Fibroblast of lung (primary cell): ENCODE measurements at places on chromosomes 6 and 20.

GRCh38 chr6:20433929-20434328, 32.2 kb downstream of the E2F3 start:
- no peak for DNase-seq

DNA sequence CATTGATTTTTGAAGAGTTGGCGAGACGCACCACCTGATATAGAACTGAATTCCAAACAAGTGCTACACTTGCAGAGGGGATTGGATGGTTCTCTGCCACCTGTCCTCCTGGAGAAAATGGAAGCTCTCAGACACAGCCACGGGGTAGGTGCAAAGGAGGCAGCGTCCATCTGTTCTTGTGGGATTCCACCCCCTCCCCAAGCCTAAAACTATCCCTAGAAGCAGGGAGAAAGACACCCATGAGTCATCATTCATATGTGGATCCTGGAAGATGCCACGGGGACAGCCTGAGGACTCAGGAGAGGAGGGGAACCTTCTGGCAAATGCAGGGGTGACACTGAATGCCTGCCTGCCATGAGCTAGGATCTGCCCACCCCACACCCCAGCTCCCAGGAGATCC, 171.3 kb upstream of the CST7 start:
- DNase-seq = no peak

DNA sequence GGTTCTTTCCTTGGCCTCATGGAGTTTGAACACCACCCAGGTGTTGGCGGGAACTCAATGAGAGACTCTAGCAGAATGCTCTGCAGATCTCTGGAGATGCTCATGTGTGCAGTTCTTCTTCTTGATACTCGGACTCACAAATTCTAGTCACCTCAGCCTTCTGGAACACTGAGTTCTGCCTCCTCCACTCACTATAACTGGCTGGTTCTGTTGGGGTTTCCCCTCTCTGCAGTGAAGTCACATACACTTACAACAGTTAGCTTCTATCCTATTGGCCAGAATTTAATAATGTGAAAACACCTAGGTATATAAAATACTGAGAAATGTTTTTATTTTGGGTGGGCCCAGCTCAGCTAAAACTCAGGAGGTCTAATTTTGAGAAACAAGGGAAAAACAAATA, 109.6 kb upstream of the HIVEP1 start:
- DNase-seq = no peak

DNA sequence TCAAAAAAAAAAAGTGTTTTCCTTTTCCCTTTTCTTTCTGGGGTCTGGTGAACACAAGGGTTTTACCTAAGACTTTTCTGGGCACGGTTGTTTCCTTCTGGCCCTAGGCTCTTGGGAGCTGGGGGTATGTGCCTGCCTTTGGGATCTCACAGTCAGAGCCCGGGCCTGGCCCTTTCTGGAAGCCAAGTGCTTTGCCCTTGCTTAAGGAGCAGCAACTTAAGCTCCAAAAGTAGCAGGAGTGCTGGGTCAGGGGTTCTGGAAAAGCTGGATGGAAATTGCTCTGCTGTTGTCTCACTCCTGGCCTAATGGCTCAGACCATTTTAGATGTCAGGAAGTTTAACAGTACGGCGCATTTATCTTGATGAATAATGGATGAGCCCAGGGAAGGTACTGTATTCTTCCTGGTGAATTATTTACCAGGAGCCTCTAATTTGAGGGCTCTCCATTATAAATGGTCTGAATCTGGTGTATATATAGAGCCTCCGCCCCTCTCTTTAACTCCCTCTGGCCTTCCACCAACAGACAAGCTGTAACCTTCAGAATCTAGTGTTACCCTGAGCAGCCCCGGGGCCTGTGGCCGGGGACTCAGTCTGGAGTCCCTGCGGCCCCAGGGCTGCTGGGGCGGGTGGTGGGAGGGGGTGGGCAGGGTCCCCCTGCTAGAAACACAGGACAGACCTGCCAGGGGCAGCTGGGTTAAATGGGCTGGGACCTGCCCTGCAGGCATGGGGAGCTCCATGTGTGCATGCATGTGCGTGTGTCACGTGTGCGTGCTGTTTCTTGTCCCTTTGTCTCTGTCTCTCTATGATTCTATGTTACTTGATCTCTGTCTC, 37.5 kb downstream of the PTK7 start:
- peak; percentile 31 for DNase-seq

- DNase-seq = no peak
These were observed 40.4 kb downstream of the DLL1 start for GRCh38 chr6:170250455-170250854.

DNA sequence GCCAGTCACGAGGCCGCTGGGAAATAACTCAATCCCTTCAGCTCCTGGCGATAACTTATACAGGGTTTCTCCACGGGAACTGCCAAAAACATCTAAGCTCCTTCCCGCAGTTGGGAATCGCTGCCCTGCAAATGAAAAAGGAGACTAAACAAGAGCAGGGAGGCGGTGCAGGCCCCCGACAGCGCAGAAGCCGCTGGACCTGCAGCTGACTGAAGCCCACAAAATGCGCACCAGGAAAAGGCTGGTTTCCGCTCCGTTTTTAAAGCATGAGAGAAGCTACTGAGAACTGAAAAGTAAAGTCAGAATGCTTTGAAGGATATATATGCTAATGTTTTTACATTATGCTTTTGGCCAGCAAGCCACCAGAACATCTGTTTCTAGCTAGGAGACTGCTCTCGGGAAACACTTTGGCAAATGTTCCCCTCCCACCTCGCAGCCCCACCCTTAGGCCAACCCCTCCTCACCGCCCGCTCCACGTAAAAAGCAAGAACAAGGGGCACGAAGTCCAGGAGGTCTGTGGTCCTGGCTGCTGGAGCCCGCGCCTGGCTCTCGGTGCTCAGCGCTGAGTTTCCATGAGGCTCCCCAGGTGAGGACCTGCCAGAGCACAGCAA, 90.5 kb downstream of the SOD2 start:
- DNase-seq = peak; percentile 6

DNA sequence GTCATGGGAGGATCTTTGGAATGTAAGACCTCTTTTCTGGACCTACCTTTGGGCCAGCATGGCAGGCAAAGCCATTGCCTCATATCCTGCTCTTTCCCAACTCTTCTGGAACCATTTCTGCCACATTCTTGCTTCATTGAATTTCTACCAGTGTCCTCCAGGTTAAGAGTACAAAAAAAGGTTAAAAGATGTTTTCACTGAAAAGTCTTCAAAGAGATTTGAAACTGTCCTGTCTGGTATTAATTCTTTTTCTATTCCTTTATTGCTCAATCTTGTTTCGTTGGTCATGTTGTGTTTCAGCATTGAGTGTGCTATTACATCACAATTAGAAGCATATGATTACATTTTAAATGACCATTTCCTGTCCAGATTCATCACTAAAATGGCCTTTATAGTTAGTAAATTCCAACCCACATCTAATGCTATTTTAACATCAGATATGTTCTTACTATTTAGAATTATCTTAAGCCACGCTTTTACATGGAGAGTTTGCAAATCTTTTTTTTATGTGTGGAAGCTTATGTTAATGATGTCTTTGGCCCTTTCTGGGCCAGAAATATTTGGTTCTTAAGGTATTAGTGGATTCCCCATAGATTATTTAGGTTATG, 450.9 kb downstream of the GJA1 start:
- DNase-seq = no peak

GRCh38 chr6:318243-318890, 26.1 kb downstream of the DUSP22 start:
- DNase-seq = no peak

DNA sequence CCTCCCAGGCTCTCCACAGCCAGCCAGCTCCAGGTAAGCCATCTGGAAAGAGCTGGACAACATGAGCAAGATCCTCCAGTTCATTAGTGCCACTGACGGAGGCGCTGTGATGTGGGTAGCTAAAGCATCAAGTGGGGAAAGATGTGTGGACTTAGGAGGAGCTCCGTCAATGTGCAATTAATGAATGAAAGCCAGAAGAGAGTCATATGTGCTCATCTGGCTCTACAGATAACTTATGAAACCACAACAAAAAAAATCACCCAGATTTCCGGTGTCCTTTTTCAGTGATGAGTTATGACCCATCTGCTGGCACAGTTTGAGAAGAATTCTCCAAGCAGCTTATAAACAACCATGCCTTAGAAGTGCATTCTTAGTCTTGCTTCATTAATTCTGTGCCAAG, 311.7 kb upstream of the PLCB4 start:
- DNase-seq = peak; percentile 69
